ENCODE measurements at places on chromosomes 5 and 9. TPM values are rescaled to one million over a fixed set of nuclear protein-coding genes. Genes with fewer than 3 reads are reported as not detected.

DNA sequence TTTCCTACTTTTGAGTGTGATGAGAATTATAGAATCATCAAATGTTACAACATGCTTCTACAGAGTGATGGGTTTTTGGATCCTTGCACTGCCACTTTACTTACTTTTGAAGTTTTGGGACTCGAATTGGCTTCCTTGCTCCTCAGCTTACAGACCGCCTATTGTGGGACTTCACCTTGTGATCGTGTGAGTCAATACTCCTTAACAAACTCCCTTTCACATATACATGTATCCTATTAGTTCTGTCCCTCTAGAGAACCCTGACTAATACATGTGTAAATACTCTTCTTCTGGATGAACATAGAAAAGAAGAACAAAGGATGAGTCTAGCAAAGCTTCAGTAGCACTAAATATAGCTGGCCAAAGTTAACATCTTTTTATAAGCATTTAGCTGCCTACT lies 98.7 kb upstream of the PDE4D start:
- H3K4me1 ChIP-seq: no peaks in the 10 kb centered on the region
- H3K27ac ChIP-seq: no peak overlapping the region
- H3K36me3 ChIP-seq: no peaks in the 10 kb centered on the region
- no peaks in the 10 kb centered on the region for H3K27me3 ChIP-seq

GRCh38 chr9:87884578-87885459 lies 2.1 kb downstream of the SPATA31E1 start:
- H3K27ac ChIP-seq: no peak overlapping the region
- H3K4me3 ChIP-seq: no peak overlapping the region
- no peaks in the 10 kb centered on the region for H3K4me1 ChIP-seq
- no peaks in the 10 kb centered on the region for H3K36me3 ChIP-seq

GRCh38 chr9:3957306-3957705 lies 342.6 kb downstream of the GLIS3 start:
- no peak overlapping the region for H3K4me3 ChIP-seq
- H3K4me1 ChIP-seq: peaks cover 8% of the 10 kb centered on the region
- H3K27ac ChIP-seq: no peak overlapping the region
- no peak for DNase-seq
- H3K36me3 ChIP-seq: no peaks in the 10 kb centered on the region
- H3K27me3 ChIP-seq: no peaks in the 10 kb centered on the region

Gene C9
- 0.20 TPM for total RNA-seq

DNA sequence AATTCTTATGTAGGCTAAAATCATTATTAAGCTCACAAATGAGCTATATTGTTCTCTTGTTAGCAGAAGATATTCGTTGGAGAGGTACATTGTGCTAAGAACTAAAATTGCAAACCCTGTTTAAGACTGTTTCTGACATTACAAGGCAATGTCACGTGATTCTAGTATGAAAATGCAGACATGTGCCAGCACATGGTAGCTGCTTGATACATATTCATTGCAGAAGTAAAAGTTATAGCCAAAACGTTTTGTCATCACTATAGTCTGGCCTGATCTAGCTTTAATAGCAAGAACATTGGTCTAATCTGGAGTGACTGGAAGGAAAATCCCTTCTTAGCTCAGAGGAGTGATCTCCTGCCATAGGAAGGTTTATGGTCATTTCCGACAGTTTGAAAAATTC lies 144.7 kb downstream of the CFAP90 start:
- H3K27ac ChIP-seq: no peak overlapping the region
- H3K36me3 ChIP-seq: no peaks in the 10 kb centered on the region
- no peak for DNase-seq
- no peak overlapping the region for H3K4me3 ChIP-seq

GRCh38 chr5:79392776-79393175 lies 121.2 kb downstream of the HOMER1 start:
- no peaks in the 10 kb centered on the region for H3K27me3 ChIP-seq
- no peak overlapping the region for H3K4me3 ChIP-seq
- H3K4me1 ChIP-seq: no peaks in the 10 kb centered on the region
- DNase-seq: no peak

DNA sequence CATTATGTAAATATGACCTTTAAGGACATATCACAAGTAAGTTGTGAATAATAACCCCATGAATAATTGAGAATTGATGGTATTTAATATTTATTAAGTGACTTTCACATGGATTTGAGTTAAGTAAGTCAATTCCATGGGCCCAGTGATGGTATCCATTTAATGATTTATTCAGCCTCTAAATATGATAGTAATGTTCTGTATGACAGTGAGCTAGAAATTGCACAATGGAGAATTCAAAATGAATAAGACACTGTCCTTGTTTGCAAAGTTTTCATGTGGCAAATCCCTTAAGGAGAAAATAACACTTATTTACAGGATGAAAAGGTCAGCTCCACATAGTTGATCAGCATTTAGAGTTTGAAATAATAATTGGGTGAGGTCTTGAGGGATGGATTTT lies 160.7 kb downstream of the PDE4D start:
- H3K4me3 ChIP-seq: no peak overlapping the region
- H3K27me3 ChIP-seq: no peaks in the 10 kb centered on the region
- DNase-seq: no peak
- H3K36me3 ChIP-seq: no peaks in the 10 kb centered on the region

DNA sequence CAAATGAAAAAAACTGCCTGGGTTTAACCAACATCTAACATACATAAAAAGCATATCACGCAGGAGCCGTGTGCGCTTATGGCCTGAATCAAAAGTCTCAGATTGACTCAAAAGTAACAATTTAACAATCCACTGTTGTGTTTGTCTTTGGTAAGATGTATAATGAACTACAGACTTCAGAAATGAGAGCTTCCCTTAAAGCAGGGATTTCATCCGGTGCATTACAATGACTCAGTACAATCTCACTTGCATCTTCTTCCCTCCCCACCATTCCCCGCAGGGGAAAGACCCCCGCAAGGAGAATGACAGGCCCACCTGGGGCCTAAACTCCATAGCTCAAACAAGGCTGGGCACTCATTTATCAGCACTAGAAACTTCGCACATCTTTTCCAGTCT lies 1.4 kb downstream of the ZFR start:
- H3K27ac ChIP-seq: peak overlapping the region; percentile 96
- no peak for DNase-seq
- H3K4me3 ChIP-seq: peak overlapping the region; percentile 96
- no peaks in the 10 kb centered on the region for H3K36me3 ChIP-seq

GRCh38 chr5:55042886-55043285 lies 18.8 kb downstream of the GZMK start:
- H3K27ac ChIP-seq: no peak overlapping the region
- H3K36me3 ChIP-seq: no peaks in the 10 kb centered on the region
- DNase-seq: no peak
- no peak overlapping the region for H3K4me3 ChIP-seq
- no peaks in the 10 kb centered on the region for H3K4me1 ChIP-seq

GRCh38 chr5:143573568-143574170 lies 170.2 kb upstream of the NR3C1 start:
- no peak for DNase-seq
- no peaks in the 10 kb centered on the region for H3K36me3 ChIP-seq
- H3K27ac ChIP-seq: no peak overlapping the region
- H3K4me1 ChIP-seq: no peaks in the 10 kb centered on the region
- H3K27me3 ChIP-seq: no peaks in the 10 kb centered on the region

Gene SHC3
- 0.12 TPM for total RNA-seq

DNA sequence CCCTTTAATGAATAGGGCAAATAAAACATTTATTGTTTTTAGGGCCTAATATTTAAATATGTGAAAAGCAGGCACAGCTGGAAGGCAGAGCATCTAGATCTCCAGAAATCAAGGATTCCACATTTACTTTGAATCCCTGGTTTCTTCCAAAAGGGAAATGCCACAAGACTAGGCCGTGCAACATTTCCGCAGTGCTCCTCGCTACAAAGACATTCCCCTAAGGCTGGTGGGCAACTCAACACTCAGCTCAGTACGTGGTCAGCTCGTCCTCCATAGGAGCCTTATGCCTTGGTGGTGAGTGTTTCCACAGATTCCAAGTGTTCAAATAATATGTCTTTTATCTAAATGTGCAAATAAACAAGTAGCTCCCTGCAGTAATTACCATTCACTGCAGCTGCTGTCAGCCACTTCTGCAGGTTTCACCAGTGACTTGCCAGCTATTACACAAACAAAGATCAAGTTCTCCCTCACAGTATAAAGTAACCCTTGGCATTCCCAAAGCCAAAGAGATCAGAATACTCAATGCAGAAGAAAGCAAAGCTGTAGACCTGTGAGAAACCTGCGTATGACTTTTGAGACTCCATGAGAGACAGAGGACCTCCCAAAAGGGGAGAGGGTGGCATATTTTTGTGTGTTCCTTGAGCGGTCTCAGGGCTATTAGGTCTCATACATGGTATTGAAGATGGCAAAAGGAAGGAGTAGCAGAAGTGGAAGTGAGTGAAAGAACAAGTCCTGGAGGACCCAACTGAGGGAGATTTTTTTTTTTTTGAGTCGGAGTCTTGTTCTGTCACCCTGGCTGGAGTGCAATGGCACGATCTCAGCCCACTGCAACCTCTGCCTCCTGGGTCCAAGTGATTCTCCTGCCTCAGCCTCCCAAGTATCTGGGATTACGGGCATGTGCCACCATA lies 38.0 kb upstream of the TENT2 start:
- H3K36me3 ChIP-seq: no peaks in the 10 kb centered on the region
- H3K27me3 ChIP-seq: no peaks in the 10 kb centered on the region
- no peak overlapping the region for H3K4me3 ChIP-seq
- DNase-seq: no peak
- H3K4me1 ChIP-seq: no peaks in the 10 kb centered on the region
- no peak overlapping the region for H3K27ac ChIP-seq

- H3K4me3 ChIP-seq: no peak overlapping the region
- no peaks in the 10 kb centered on the region for H3K36me3 ChIP-seq
- DNase-seq: no peak
- H3K27me3 ChIP-seq: no peaks in the 10 kb centered on the region
- H3K4me1 ChIP-seq: no peaks in the 10 kb centered on the region
Observed at GRCh38 chr9:3777137-3777536, 251.3 kb upstream of the RFX3 start.

Gene IFNA13
- total RNA-seq: not detected

- no peak overlapping the region for H3K27ac ChIP-seq
- no peaks in the 10 kb centered on the region for H3K27me3 ChIP-seq
- H3K4me1 ChIP-seq: peaks cover 3% of the 10 kb centered on the region
Observed at GRCh38 chr5:173878224-173878967, 9.8 kb upstream of the CPEB4 start.

Gene DEPDC1B
- not detected for total RNA-seq

Gene DNAI1
- 2.0 TPM for total RNA-seq

DNA sequence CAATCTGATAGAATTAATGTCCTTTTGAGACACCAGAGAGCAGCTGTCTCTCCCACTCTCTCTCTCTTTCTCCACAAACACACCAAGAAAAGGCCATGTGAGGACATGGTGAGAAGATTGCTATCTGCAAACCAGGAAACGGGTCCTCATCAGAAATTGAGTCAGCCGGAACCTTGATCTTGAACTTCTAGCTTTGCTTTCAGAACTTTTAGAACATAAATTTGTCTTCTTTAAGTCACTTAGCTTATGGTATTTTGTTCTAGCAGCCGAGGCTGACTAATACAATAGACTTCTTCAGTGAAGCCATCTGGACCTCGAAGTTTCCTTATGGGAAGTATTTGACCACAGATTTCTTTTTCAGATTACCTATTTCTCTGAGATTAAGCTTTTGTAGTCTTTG lies 18.1 kb downstream of the NEUROG1 start:
- no peaks in the 10 kb centered on the region for H3K27me3 ChIP-seq
- H3K36me3 ChIP-seq: no peaks in the 10 kb centered on the region
- DNase-seq: no peak
- no peak overlapping the region for H3K27ac ChIP-seq

Gene MTX3
- total RNA-seq: 16.7 TPM

DNA sequence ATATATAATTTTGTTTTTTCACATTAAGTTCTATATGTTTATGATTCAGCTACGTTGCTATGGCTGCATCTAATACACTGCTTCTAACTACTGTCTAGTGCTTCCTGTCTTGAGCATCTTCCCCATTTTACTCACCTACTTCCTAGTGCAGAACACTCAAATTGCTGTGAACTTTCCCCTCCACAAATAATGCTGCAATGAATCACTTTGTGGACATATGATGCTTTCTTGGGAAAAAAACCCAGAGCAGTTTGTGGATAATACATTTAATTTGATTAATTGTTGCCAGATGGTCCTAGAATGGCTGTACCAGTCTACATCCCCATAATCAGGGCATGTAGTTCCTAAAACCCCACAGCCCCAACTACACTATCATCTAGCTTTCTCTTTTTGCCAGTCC lies 18.5 kb downstream of the CD180 start:
- no peak for DNase-seq
- no peaks in the 10 kb centered on the region for H3K36me3 ChIP-seq
- H3K4me1 ChIP-seq: no peaks in the 10 kb centered on the region
- H3K27me3 ChIP-seq: no peaks in the 10 kb centered on the region
- no peak overlapping the region for H3K27ac ChIP-seq
- no peak overlapping the region for H3K4me3 ChIP-seq

GRCh38 chr5:30287890-30288289 lies 905.6 kb upstream of the CDH6 start:
- no peaks in the 10 kb centered on the region for H3K4me1 ChIP-seq
- no peak for DNase-seq
- H3K36me3 ChIP-seq: no peaks in the 10 kb centered on the region
- no peak overlapping the region for H3K4me3 ChIP-seq
- H3K27ac ChIP-seq: no peak overlapping the region

DNA sequence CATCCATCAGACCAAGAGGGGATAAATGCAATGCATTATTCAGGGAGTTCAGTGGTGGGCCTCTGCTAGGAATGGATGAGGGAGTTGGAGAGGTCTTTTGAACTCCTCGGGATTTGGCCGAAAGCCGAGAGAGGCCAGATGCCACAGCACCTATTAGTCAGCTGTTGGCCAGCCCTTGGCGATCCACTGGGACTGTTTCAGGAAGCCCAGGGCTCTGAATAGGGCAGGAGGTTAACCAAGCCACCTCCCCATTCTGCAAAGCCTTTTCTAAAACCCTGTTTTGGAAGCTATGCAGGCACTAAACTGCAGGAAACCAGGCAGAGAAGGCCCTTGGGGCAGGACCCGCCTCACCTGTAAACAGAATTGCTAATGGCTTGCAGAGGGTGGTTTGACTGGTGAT lies 37.8 kb downstream of the ASTN2 start:
- H3K4me1 ChIP-seq: no peaks in the 10 kb centered on the region
- H3K27ac ChIP-seq: no peak overlapping the region
- no peaks in the 10 kb centered on the region for H3K27me3 ChIP-seq
- DNase-seq: no peak
- no peak overlapping the region for H3K4me3 ChIP-seq

- H3K4me3 ChIP-seq: no peak overlapping the region
- H3K4me1 ChIP-seq: no peaks in the 10 kb centered on the region
- no peaks in the 10 kb centered on the region for H3K36me3 ChIP-seq
- no peaks in the 10 kb centered on the region for H3K27me3 ChIP-seq
Observed at GRCh38 chr5:128036950-128037349, 46.6 kb upstream of the SLC12A2 start.

- no peak overlapping the region for H3K4me3 ChIP-seq
- no peak overlapping the region for H3K27ac ChIP-seq
- no peak for DNase-seq
- no peaks in the 10 kb centered on the region for H3K4me1 ChIP-seq
- H3K27me3 ChIP-seq: no peaks in the 10 kb centered on the region
- H3K36me3 ChIP-seq: no peaks in the 10 kb centered on the region
Observed at GRCh38 chr5:178514851-178515418, 75.3 kb downstream of the COL23A1 start.

- no peak overlapping the region for H3K4me3 ChIP-seq
- H3K27ac ChIP-seq: no peak overlapping the region
- H3K36me3 ChIP-seq: no peaks in the 10 kb centered on the region
- H3K4me1 ChIP-seq: peaks cover 3% of the 10 kb centered on the region
- no peak for DNase-seq
- no peaks in the 10 kb centered on the region for H3K27me3 ChIP-seq
Observed at GRCh38 chr5:107404595-107405374, 266.0 kb downstream of the EFNA5 start.

All from ovary (tissue), 10 donors.